MM.1S (cell line): ENCODE measurements at places on chromosomes 1 and 21.
A peak's percentile ranks its signal among the peaks of the same experiment; 100 is the strongest.

- DNase-seq, result no peak
Measured at GRCh38 chr1:17665054-17665453, 90.1 kb upstream of the ACTL8 start.

- no peak for DNase-seq
Measured at GRCh38 chr1:44239331-44239960, 26.2 kb downstream of the DMAP1 start.

DNA sequence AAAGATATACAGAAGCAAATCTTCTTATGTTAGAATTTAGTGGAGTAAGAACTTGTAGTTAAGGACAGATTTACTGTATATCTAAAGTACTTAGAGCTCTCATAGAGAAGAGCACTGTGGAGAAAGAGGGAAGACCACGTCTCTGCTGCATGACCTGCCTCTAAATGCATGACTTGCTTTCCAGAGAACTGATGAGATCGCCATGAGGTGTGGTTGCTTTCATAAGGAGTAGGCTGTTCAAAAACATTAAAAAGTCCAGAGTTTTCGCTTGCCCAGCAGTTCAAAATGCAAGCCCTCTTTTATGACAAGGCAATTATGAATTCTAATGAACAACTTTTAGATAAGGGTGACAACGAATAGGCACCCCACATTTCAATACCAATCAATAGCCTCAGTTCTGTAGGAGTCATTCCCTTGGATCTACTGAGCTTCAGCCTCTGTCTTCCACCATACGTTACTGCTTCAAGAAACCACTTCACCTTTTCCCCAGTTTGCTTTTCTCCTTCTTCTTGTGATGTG, 24.9 kb downstream of the SLC30A10 start:
- no peak for DNase-seq

DNA sequence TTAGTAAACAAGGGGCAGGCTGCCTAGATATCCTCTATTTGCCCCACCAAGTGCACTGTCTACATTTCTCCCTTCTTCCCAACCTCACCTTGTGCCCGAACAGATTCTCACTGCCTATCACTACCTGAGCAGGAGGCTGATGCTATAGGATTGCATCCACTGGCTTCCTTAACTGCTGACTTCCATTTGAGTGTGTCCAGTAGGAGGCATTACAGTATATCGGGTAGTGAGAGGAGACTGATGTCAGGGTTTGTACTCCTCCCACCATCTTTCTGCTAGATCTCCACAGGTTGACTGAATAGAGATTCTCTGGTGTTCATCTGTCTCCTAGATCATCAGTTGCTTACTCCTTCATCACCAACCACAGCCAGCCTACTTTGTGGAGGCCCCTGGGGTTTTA, 796.3 kb downstream of the LRRIQ3 start:
- no peak for DNase-seq

GRCh38 chr1:173409613-173410012, 67.5 kb upstream of the PRDX6 start:
- no peak for DNase-seq

DNA sequence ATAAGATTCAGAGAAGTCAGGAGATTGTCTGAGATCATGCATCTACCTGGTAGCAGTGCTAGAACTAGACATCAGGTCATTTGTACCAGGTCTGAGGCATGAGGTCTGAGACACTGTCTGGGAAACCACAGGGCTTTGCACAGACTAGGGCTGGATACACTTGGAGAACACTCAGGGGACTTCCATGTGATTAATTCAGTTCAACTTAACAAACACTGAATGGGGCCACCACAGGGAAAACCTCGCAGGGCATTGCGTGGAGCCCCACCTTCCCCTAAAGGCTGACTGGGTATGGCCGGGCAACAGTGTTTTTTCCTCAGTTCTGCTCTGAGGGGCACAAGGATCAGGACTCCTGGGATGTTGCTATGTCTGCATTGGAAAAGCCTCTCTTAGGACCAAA, 86.5 kb upstream of the WARS2 start:
- DNase-seq, result no peak

GRCh38 chr1:157186281-157186992, 48.2 kb upstream of the ETV3 start:
- DNase-seq, result no peak

DNA sequence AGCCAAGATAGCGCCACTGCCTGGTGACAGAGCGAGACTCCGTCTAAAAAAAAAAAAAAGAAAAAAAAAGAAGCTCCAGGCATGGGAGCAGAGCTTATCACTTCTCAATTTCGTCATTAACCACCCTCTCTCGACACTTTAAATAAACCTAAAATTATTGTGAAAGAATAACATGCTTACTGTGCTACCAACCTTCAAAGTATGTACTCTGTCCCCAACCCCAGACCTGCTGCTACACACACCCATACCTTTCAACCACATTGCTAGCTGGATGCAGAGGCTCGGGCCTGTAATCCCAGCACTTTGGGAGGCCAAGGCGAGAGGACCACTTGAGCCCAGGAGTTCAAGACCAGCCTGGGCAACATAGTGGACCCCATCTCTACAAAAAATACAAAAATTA, 38.7 kb downstream of the GNPAT start:
- DNase-seq, result no peak

GRCh38 chr21:42171091-42172053, 47.6 kb upstream of the ABCG1 start:
- DNase-seq, result no peak

DNA sequence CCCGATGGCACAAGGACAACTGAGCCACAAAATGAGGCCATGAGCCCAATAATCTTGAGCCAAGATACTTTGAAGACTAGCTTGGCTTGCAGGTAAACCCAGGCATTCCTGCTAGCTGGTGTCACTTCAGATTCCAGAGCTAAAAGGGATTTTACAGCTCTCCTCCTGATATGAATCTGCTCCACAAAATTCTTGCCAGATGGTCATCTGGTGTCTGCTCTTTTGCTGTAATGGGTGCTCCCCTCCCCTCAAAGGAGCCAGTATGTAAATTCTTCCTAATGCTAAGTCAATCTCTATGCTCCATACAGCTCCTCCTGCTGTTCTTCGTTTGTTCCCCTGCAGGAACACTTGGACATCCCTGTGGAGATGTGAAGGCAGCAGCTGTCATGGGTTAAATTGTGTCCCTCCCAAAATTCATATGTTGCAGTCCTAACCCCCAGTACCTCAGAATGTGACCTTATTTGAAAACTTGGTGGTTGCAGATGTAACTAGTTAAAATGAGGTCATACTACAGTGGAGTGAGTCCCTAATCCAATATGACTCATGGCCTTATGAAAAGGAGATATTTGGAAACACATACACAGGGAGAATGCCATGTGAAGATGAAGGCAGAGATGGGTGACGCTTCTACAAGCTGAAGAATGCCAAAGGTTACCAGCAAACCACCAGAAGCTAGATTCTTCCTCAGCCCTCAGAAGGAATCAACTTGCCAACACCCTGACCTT, 180.6 kb upstream of the PALMD start:
- no peak for DNase-seq

DNA sequence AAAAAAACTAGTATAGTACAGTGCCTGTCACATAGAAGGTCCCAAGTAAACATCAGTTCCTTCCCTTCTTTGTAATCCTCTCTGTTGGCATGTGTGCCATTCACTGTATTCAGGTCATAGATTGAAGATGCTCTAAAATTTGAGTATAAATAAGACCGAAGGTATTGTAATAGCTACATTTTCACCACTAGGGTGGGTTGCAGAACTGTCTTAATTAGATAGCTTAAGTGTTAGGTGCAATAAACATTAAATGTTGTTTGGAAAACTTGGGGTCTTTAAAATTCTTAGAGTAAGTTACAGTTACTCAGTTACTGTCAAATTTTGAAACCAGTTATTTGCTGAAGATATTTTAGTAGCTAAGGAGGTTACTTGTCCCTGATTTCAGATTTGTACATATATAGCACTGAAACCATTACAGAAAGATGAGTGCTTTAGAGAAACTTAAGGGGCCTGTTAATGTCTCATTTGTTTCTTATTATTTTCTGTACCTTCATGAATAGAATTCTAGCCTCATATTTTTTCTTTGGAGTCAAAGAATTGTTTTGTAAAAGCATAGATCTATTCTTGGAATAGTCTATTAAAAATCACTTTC, 24.3 kb downstream of the PER3 start:
- peak; percentile 59 for DNase-seq

DNA sequence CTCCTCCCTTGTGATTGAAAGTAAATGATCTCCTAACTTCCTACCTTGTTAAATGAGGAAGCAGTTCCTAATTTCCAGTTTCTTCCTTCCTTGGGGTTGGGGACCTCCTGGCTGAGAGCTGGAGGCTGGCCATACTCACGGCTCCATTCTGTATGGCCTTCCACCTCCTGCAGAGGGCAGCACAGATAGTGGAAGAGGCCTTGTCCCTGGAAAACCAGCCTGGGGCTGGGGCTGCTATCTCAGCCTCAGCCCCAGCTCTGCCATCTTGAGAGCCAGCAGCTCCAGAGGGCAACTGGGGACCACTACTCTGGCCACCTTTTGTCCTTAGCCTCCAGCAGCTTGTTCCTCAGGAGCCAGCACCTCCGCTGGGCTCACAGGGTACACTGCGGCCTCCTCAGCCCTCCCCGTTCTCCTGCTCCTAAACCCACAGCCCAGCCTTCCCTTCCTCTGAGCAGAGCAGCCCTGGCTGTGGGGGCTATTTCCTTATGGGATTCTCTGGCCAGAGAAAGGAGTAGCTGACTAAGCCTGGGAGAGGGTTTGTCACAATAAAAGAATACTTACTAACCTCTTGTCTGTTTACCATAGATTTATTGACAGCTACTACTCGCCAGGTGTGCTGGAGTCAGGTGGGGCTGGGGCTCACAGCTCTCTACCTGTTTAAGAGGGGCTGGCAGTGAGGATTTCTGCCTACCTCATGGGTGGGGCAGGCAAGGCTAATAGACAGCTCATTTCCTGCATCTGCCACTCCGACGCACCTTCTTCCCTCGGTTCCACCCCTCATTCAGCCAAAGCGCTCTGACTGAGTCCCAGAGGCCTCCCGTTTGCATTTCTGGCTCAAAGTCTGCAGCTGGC, 6.3 kb downstream of the TMEM234 start:
- peak; percentile 59 for DNase-seq

DNA sequence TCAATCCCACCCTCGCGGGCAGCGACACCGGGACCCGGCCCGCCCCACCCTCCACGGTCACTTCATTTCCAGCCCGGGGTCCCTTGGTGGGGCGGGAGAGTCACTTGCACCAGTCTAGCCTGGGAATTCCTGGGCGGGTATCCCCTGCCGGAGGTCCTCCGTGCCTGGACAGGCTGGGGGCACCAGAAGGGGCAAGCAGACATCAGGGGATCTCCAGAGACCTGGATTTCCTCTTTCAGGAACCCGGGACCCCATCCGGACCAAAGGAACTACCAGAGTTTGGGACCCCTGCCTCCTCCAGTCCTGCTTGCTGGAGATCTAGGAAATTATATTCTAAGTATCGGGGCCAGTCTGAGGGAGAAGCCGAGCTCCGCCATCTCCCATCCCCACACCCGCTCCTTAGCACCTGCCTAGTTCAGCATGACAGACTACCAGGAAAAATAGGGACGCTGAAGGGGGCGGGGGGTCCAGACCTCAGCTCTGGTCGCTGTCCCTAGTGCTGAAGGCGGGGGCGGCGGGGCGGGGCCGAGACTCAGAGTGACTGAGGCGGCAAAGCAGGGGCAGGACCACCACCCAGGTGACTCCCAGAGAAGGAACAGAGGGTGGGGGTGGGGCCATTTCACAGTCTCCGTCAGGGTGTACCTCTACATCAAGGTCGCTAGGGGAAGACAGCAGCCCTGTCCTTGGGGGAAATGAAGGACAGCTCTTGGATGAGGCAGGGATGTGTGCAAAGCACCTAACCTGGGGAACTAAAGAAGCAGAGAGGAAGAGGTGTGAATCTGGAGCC, 832 bp downstream of the HCN3 start:
- DNase-seq, result peak; percentile 73

GRCh38 chr1:177914603-177915002, 55.3 kb downstream of the SEC16B start:
- DNase-seq, result no peak

DNA sequence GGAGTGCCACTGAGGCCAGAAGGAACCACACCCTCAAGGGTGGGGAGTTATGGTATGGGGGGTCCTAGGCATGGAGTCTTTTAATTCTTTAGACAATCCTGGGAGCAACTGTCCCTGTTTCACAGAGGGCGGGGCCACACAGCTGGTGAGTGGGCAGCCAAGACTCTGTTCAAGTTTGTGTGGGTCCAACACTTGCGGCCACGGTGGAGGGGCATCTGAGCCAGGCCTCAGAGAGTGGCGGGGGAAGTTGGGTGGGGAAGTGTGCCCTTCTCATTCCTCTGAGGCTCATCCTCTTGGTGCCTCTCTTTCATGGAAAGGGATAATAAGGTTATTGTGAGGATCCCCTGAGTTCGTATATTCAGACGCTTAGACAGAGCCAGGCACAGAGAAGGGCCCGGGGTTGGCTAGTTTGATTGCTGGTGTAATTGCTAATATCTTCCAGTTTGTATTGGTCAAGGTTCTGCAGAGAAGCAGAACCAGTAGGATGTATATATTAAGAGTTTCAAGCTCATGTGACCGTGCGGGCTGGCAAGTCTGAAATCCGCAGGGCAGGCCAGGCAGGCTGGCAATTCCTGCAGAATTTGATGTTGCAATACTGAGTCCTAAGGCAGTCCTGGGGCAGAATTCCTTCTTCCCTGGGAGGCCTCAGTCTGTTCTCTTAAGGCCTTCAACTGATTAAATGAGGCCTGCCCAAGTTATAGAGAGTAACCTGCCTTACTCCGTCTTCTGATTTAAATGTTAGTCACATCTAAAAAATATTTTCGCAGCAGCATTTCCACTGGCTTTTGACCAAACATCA, 15.9 kb downstream of the PCSK9 start:
- DNase-seq, result no peak

GRCh38 chr1:206698011-206698410, 13.3 kb downstream of the MAPKAPK2 start:
- DNase-seq, result no peak

DNA sequence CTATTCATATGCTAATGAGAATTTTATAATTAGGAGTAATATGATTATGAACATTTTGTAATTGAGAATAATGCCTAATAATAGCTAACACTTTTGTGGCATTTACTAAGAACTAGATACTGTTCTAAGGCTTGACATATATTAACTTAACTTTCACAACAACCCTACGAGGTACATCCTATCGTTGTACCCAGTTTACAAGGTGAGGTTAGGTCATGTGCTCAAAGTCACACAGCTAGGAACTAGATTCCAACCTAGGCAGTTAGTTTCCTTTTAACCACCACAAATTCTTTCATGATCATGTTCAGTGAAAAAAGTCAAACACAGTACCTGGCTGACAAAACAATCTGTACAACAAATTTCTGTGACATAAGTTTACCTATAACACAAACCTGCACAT, 13.0 kb upstream of the ERRFI1 start:
- DNase-seq, result no peak

DNA sequence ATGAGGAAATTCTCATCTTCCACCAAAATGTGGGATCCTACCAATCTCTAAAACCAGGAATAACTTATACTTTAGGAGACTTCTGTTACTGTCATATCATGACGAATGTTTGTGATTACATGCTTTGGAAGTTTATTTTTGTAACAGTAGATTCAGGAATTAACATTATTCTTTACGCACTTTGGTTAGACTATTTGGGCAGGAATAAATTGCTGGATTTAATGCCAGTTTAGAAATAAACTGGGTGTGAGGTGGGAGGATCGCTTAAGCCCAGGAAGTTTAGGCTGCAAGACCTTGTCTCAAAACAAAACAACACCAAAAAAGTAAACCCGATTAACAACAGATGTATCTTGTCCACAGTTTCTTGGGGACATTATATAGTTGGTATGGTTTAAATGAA, 52.1 kb downstream of the MIGA1 start:
- DNase-seq, result no peak

- DNase-seq, result peak; percentile 44
Measured at GRCh38 chr1:209651138-209651587, 1.1 kb downstream of the LAMB3 start.
